ENCODE measurements at places on chromosomes 3 and 15.

DNA sequence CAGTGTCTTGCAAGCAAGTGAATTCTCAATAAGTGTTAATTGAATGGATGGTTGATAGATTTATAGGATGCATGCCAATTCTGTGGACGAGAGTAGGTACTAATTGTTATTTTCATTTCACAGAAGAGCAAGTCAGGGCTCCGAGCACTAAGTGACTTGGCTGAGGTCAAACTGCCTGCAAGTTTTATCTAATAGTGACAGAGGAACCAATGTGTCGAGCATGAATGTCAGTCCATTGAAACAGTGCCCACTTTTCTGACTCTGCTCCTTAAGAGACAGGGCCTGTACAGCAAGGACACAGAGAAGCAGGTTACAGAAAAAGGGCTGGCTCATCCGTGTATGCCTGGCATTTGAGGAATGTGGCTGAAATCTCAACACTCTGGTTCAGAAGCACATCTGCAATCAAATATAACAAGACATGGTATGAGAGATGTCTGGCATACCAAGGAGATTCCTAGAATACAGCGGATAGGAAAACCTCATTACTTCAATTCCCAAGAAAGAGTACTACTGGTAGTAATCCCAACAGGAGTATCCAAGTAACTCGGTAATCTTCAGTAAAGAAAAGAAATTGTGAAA lies 6.0 kb upstream of the B3GNT5 start:
- no peak for DNase-seq

- no peak for DNase-seq
These were observed 27.7 kb downstream of the PTH1R start for GRCh38 chr3:46905213-46905560.

- DNase-seq = no peak
These were observed 55.3 kb upstream of the VGLL4 start for GRCh38 chr3:11699083-11699427.

DNA sequence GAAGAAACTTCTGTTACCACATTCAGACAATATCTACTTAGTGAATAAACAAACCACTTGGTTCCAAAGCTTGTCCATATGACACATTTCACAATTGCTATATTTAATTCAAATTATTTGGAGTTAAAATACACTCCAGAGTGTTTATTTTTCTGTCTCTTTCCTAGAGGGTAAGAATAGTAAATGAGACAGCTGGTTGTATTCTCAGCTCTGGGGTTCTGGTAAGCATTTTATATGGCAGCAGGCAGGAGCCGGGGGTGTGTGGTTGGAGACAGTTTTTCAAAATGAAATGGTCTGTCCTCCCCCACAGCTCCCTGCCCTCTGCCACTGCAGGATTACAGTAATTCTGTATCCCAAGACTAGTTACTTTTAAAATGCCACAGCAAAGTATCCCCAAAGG lies 10.9 kb upstream of the SEC61A1 start:
- no peak for DNase-seq

GRCh38 chr15:27260523-27260922 lies 289.5 kb downstream of the GABRG3 start:
- no peak for DNase-seq

- no peak for DNase-seq
These were observed 29.9 kb upstream of the MCCC1 start for GRCh38 chr3:183129243-183129642.

- DNase-seq = no peak
These were observed 5.9 kb downstream of the HCN4 start for GRCh38 chr15:73362900-73363299.

DNA sequence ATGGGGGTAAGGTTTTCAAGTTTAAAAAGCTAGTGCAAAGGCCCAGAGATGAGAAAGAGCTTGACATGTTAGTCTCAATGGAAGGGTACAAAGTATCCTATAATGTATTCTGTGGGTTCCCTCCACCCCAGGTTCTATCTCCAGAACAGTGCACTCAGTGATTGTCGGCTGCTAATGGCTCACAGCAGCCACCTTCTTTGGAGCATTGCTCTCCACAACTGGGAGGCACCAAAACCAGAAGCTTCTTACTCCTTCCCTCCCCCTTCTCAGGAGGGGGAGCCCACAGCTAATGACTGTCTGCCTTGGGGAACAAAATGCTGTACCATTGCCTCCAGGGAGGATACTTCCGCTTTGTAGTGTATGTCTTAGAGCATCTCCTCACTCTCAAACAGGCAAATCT lies 439.4 kb upstream of the RBMS3 start:
- no peak for DNase-seq

GRCh38 chr3:178672275-178672674 lies 136.0 kb downstream of the KCNMB2 start:
- DNase-seq = no peak

GRCh38 chr3:73789825-73790444 lies 165.2 kb upstream of the PDZRN3 start:
- no peak for DNase-seq

GRCh38 chr3:129440618-129441190 lies 680 bp downstream of the IFT122 start:
- no peak for DNase-seq

DNA sequence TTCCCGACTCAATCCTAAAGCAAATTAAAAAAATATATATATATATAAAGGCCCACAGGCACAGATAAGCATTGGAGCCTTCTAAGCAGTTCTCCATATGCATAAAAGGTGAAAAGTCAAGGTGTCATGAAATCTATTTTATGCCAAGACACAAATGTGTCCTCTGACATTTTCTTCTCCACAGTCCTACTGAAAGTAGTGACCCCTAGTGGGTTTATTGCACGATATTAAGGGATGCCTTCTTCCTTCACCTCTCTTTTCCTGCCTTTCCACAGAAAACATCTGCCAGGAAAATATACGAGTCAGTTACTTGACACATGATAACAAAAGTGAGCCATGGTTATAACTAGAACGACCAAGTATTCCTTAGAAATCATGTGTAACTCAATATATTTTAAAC lies 303.2 kb downstream of the TIGIT start:
- DNase-seq = no peak

- no peak for DNase-seq
These were observed 54.4 kb upstream of the TLE3 start for GRCh38 chr15:70152070-70152480.

GRCh38 chr3:36362973-36363372 lies 17.3 kb upstream of the STAC start:
- no peak for DNase-seq

GRCh38 chr3:131702146-131702545 lies 199.4 kb upstream of the MRPL3 start:
- DNase-seq = no peak

GRCh38 chr3:171283183-171283847 lies 176.9 kb downstream of the TNIK start:
- DNase-seq = no peak

- DNase-seq = no peak
These were observed 7.8 kb downstream of the EIF1B start for GRCh38 chr3:40317061-40317855.

DNA sequence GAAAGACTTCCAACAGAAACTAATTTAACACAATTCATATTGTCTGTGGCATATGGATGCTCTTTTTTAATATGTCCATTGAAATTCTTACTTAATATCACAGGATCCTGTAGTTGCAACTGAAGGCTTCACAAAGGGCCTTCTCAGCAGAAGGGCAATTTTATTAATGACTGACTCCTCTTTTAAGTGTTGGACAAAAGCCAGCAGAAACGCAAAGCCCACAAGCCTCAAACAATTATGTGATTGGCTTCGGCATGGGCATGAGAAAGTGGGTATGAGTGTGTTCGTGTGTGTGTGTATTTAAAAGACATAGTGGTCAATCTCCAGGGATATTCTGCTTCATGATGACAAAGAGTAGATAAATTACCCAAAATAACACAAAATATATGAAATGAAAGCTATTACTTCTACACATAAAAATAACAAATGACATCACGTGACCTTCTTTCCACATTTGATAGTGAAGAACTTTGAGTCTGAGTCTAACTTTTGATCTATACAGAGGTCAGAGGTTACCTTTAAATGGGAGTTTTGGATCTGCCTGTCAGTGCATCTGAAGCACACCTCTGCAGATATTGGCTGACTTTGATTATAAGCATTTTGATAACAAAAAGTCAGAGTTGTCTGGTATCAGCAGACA lies 496.9 kb downstream of the CADM2 start:
- DNase-seq = no peak

DNA sequence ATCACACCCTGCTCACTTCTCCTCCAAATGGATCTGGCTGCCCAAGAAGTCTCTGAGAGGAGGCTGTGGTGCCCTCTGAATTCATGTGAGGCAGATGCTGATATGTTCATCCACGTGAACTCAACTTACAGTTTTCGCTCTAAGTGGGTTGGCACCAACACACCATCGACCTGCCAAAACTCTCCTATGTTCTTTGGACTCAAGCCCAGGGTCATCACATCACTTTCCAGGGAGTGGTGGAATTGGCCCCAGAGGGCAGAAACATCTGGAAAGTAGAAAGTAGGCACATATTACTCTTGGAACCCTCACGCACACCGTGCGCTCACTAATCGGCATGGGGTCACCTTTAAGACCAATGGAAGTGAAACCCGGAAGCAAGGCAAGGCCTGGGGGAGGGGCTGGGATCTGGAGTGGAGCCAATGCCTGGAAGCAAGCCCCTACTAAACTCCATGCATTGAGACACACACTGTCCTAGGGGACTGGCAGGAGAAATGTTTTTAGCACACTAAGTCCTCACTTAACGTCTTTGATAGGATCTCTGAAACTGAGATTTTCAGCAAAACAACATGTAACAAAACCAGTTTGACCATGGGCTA lies 41.4 kb downstream of the SSUH2 start:
- DNase-seq = no peak

GRCh38 chr15:91578511-91578910 lies 275.0 kb upstream of the SLCO3A1 start:
- no peak for DNase-seq

GRCh38 chr3:146035366-146035765 lies 125.6 kb downstream of the PLOD2 start:
- no peak for DNase-seq
